Endothelial cell of umbilical vein (primary cell): ENCODE measurements at places on chromosomes 12 and 14. TPM values are rescaled to one million over a fixed set of nuclear protein-coding genes. Genes with fewer than 3 reads are reported as not detected.

DNA sequence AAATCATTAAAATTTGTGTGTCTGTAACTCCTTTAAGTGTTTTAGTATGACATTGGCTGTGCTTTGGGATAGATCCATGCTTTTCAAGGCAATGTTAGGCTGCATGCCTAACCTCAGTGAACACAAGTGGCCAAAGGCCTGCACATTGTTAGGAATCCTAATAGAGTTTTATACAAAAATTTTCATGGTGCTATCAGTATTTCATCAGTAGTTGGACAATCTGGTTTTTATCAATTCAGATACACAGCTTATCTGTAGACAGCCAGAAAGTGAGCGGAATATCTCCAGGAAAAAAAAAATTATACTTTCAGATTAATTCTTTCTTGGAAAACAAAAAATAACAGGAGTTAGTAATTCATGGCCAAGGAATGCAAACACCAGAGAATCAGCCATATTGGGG is 324.0 kb upstream of the PDE3A start:
- H3K27ac ChIP-seq, result no peak overlapping the region
- DNase-seq, result no peak
- H3K4me3 ChIP-seq, result no peak overlapping the region
- no peaks in the 10 kb centered on the region for H3K36me3 ChIP-seq

- DNase-seq, result no peak
- H3K4me3 ChIP-seq, result no peak overlapping the region
- no peak overlapping the region for H3K27ac ChIP-seq
- no peaks in the 10 kb centered on the region for H3K27me3 ChIP-seq
- peaks cover 9% of the 10 kb centered on the region for H3K36me3 ChIP-seq
These were observed 32.8 kb upstream of the KLHL42 start for GRCh38 chr12:27747111-27747820.

DNA sequence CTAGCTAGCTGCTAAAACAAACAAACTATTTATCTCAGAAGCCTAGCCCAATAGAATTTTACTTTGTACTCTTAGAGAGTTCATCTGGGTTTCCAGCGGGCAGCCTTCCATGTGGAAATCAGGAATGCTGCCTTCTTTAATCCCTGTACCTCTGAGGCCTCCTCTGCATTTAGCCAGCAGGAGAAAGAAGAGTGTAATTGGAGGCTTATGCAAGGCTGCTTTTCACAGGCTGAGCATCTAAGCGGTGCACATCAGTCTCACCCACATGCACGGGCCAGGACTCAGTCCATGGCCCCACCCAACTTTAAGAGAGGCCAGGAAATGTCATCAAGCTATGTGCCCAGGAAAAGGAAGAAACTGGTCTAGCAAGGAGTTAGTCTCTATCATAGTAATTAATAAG is 14.0 kb upstream of the PTGDR start:
- H3K36me3 ChIP-seq, result no peaks in the 10 kb centered on the region
- no peaks in the 10 kb centered on the region for H3K4me1 ChIP-seq
- DNase-seq, result no peak
- no peak overlapping the region for H3K4me3 ChIP-seq
- H3K27me3 ChIP-seq, result peaks cover 2% of the 10 kb centered on the region

GRCh38 chr12:100403446-100403845 is 46.6 kb downstream of the SLC17A8 start:
- no peak overlapping the region for H3K27ac ChIP-seq
- H3K36me3 ChIP-seq, result no peaks in the 10 kb centered on the region
- H3K27me3 ChIP-seq, result no peaks in the 10 kb centered on the region
- DNase-seq, result no peak
- H3K4me3 ChIP-seq, result no peak overlapping the region

- H3K4me3 ChIP-seq, result no peak overlapping the region
- no peaks in the 10 kb centered on the region for H3K4me1 ChIP-seq
- no peak for DNase-seq
- H3K27me3 ChIP-seq, result no peaks in the 10 kb centered on the region
- H3K27ac ChIP-seq, result no peak overlapping the region
- no peaks in the 10 kb centered on the region for H3K36me3 ChIP-seq
These were observed 263.5 kb upstream of the ALG10B start for GRCh38 chr12:38053113-38053512.

GRCh38 chr12:84986117-84986516 is 50.0 kb downstream of the TSPAN19 start:
- H3K36me3 ChIP-seq, result no peaks in the 10 kb centered on the region
- no peak overlapping the region for H3K4me3 ChIP-seq
- H3K27me3 ChIP-seq, result peaks cover 3% of the 10 kb centered on the region
- H3K27ac ChIP-seq, result no peak overlapping the region
- DNase-seq, result no peak

- peaks cover 3% of the 10 kb centered on the region for H3K4me1 ChIP-seq
- H3K36me3 ChIP-seq, result peaks cover 28% of the 10 kb centered on the region
- no peaks in the 10 kb centered on the region for H3K27me3 ChIP-seq
- DNase-seq, result no peak
- no peak overlapping the region for H3K4me3 ChIP-seq
These were observed 15.0 kb downstream of the POLE start for GRCh38 chr12:132672116-132672515.

DNA sequence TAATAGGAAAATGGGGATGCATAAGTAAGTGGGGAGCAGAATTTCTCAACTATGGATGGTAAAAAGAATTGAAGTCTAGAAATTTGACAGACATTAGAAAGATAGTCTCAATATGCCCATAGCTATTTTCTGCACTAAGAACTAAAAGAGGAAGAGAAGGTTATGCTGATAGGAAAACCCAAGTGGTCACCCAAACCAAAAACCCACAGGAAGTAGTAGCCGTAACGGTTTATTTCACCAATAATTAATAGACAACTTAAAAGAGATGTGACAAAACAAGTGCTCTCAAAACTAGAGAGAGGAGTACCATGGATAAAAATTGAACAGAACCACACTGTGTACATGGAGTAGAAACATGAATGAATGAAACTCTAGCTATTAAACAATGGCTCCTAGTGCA is 295.4 kb downstream of the FSCB start:
- no peaks in the 10 kb centered on the region for H3K27me3 ChIP-seq
- no peak overlapping the region for H3K4me3 ChIP-seq
- no peaks in the 10 kb centered on the region for H3K36me3 ChIP-seq
- H3K27ac ChIP-seq, result no peak overlapping the region
- DNase-seq, result no peak

DNA sequence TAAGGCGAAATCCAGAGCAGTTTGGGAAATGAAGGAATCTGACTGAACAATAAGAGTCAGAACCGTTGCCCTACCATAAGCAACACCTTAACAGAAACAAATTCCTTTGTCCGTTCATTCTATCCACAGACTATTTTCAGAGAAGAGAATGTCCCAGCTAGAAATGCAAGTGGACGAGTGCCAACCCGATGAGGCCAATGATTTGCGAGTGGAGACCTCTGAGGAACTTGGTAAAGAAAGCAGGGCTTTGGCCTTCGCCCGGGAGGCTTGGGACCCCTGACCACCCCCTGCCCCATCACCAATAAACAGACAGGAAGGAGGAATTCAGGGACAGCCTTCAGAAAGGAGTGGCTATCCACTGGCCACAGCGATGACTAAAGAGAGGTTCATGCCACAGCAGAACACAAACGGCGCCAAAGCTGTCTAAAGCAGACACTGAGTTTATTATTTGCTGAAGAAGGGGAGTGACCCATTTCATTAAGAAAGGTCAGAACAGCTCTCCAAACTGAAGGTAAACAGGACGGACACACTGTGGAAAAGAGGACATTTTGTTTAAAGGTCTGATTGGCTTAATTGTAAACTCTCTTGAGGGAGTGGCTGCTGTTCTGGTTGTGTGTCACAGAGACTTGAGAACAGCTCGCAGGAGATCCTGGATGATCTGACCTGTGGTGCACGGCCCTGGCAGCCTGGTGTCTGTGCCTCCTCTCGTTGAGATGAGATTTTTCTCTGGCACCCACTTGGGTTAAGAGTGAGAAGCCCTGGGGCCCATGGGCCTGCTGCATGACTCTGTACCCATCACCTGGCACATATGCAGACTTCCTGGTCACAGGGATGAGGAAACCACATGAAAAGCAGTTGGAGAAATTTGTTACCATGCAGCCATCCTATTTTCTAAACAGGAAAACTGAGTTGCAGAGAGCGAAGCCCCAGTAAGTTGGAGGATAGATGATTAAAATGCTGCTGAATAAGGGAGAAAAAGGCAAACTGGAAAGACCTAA is 142.0 kb upstream of the PZP start:
- no peak overlapping the region for H3K27ac ChIP-seq
- no peak for DNase-seq
- H3K4me3 ChIP-seq, result no peak overlapping the region
- peaks cover 2% of the 10 kb centered on the region for H3K27me3 ChIP-seq
- H3K36me3 ChIP-seq, result no peaks in the 10 kb centered on the region
- H3K4me1 ChIP-seq, result no peaks in the 10 kb centered on the region

- H3K27ac ChIP-seq, result no peak overlapping the region
- H3K4me3 ChIP-seq, result peak overlapping the region; percentile 16
- DNase-seq, result peak; percentile 67
- no peaks in the 10 kb centered on the region for H3K27me3 ChIP-seq
- no peaks in the 10 kb centered on the region for H3K4me1 ChIP-seq
These were observed 161.3 kb upstream of the IFNG-AS1 start for GRCh38 chr12:67827820-67828383.

DNA sequence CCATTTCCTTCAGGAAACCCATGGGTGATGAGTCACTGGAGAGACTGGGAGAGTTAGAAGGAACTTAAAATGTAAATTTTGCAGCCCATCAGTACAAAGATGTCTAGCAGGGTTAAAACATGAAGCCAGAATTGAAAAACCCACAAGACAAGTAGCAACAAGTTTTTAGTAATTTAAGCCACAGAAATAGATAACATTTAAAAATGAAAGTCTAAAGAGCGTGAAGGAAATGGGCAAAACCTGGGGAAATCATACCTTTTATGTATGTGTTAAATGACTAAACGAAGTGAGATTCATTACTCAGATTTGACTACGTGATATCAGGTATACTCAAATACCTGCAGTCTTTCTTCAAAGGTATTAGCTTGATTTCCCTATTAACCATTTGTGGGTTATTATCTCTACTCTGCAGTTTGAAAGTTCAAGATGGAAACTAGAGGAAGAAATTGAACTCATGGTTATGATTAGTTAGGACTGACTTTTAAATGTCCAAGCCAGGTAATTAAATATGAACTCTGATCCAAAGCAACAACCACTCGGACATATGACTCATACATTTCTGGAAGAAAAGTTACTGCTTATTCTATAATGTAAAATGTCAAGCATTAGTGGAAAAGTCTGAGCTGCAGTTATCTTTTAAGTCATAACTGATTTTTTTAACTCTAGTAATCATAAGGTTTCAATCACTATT is 84.1 kb downstream of the ITPR2 start:
- H3K4me3 ChIP-seq, result no peak overlapping the region
- H3K27me3 ChIP-seq, result no peaks in the 10 kb centered on the region
- peak; percentile 81 for DNase-seq
- H3K4me1 ChIP-seq, result peaks cover 57% of the 10 kb centered on the region
- H3K36me3 ChIP-seq, result no peaks in the 10 kb centered on the region

DNA sequence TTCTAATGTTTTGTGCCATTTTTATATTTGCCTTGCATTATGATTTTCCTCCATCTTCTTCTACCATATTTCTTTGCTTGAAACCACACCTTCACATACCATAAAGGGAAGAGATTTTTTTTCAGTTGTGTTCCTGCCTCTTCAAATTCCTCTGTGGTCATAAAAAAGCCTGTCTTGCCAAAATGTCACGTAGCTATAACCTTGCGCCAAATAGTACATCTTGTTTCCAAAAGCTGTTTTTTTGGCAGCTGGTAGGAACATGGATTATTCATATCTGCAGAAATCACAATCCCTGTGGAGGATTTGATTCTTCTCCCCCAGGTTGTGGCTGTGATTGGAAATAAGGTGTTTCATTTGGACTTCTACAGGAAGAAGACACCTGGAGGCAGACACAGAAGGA is 133.6 kb upstream of the SLC35F4 start:
- no peak overlapping the region for H3K4me3 ChIP-seq
- no peak overlapping the region for H3K27ac ChIP-seq
- no peaks in the 10 kb centered on the region for H3K36me3 ChIP-seq
- DNase-seq, result no peak

GRCh38 chr14:80621701-80622100 is 319.8 kb downstream of the CEP128 start:
- no peak overlapping the region for H3K4me3 ChIP-seq
- H3K27ac ChIP-seq, result no peak overlapping the region
- H3K4me1 ChIP-seq, result peaks cover 6% of the 10 kb centered on the region
- H3K27me3 ChIP-seq, result no peaks in the 10 kb centered on the region

- H3K4me3 ChIP-seq, result no peak overlapping the region
- H3K27ac ChIP-seq, result no peak overlapping the region
- H3K27me3 ChIP-seq, result no peaks in the 10 kb centered on the region
- H3K4me1 ChIP-seq, result no peaks in the 10 kb centered on the region
These were observed 75.3 kb upstream of the CEP83 start for GRCh38 chr12:94534774-94535509.

DNA sequence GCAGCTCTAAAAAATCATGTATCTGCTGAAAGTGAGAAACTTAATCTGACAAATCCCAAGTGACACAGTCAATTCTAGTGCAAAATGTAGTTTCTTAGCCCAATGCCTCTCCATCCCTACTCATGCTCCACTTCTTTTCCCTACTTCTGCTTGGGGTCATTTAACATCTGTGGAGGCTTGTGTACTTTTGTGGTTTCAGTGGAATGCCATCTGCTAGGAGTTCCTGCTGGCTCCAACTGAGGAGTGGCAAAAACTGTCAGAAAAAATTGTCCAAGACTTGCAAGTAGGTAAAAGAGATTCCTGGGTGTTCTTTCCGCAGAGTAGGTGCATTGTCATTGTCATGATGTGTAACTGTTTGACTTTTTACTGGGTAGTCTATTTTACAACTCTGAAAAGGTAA is 12.5 kb upstream of the AVPR1A start:
- H3K27me3 ChIP-seq, result no peaks in the 10 kb centered on the region
- no peak overlapping the region for H3K4me3 ChIP-seq
- no peak for DNase-seq

GRCh38 chr12:5210179-5210922 is 166.7 kb downstream of the KCNA5 start:
- no peaks in the 10 kb centered on the region for H3K36me3 ChIP-seq
- no peak overlapping the region for H3K4me3 ChIP-seq
- no peak for DNase-seq
- no peaks in the 10 kb centered on the region for H3K4me1 ChIP-seq
- no peak overlapping the region for H3K27ac ChIP-seq

The APEX1 gene
- 227 and 231 TPM in 2 replicates for total RNA-seq

The PLEK2 gene
- 3.8 and 4.7 TPM in 2 replicates for total RNA-seq

The GLS2 gene
- total RNA-seq, result 0.33 TPM in 1 of 2 replicates, not detected in the other

The P2RX7 gene
- 5.1 and 8.1 TPM in 2 replicates for total RNA-seq

The KLHDC1 gene
- 1.2 and 1.6 TPM in 2 replicates for total RNA-seq

The SP1 gene
- 56.3 and 57.7 TPM in 2 replicates for total RNA-seq

The TESPA1 gene
- not detected in 2 replicates for total RNA-seq

The SLC6A13 gene
- total RNA-seq, result not detected in 2 replicates

The TRMT5 gene
- 12.6 and 13.5 TPM in 2 replicates for total RNA-seq

The MYH7 gene
- total RNA-seq, result not detected in 2 replicates

The TAS2R9 gene
- not detected in 2 replicates for total RNA-seq

The SIX1 gene
- total RNA-seq, result 0.40 and 0.55 TPM in 2 replicates

The CAPZA3 gene
- not detected in 2 replicates for total RNA-seq

The ABCD2 gene
- not detected in 2 replicates for total RNA-seq
